Epithelial cell of prostate (primary cell): ENCODE measurements at places on chromosomes 5 and 9.

GRCh38 chr5:53323943-53324642 lies 156.3 kb upstream of the FST start:
- DNase-seq = peak; percentile 100

- DNase-seq = no peak
Measured at GRCh38 chr9:136544548-136544963, 1.3 kb downstream of the NOTCH1 start.

DNA sequence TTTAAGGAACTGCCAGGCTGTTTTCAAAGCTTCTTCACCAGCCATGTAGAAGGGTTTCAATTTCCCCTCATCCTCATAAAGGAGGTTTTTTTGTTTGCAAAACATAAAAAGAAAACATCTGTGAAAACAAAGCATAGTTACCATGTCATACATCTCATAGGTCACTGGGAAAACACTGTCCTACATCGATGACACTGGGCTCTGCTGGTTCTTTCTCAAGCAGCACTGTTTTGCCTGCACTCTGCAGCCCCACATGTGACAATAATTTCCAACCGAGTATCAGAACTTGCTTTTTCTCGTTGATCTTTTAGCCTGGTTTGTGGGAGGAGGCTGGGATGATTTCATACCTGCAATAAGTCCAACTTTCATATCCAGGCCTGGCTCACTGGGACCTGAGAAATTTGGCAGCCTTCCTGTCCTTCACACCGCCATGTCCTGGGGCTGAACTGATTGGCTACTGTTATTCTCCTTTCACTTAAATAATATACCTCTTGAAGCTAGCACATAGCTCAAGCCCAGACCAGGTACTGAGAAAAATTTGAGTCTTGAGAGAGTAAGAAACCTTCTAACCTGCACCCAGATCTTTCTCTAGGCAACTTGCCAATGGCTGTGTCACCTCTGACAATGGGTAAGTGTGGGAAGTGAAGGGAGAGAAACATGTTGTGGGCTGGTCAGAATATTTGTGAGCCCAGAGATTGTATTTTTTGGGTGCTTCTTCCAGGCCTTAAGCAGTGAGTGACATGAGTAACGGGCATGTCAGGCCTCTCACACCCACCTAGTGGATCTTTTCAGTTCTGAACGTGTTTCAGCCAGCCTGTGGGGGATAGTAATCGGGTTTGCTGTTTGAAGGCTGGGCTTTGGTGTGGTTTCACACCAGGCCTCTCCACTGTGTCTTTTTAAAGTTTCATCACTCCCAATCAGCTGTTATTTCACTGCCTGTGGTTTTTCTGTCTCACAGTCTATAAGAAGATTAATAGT lies 502.8 kb downstream of the NTRK2 start:
- peak; percentile 51 for DNase-seq

DNA sequence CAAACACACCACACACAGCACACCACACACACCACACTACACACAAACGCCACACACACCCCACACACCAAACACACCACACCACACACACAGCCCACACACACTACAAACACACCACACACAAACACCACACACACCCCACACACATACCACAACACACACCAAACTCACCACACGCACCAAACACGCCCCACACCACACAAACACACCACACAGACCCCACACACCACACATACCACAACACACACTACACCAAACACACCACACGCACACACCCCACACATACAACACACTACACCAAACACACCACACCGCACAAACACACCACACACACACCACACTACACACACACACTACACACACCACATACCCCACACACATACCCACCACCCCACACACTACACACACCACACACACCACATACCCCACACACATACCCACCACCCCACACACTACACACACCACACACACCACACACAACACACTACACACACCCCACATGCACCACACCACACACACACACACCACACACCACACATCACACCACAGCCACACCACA lies 151.2 kb downstream of the ERCC6L2 start:
- DNase-seq = no peak

- no peak for DNase-seq
Measured at GRCh38 chr9:128818839-128819715, 777 bp downstream of the ENDOG start.

GRCh38 chr9:133679056-133679455 lies 42.9 kb downstream of the DBH start:
- DNase-seq = no peak

- no peak for DNase-seq
Measured at GRCh38 chr9:15294604-15295003, 12.4 kb downstream of the TTC39B start.

DNA sequence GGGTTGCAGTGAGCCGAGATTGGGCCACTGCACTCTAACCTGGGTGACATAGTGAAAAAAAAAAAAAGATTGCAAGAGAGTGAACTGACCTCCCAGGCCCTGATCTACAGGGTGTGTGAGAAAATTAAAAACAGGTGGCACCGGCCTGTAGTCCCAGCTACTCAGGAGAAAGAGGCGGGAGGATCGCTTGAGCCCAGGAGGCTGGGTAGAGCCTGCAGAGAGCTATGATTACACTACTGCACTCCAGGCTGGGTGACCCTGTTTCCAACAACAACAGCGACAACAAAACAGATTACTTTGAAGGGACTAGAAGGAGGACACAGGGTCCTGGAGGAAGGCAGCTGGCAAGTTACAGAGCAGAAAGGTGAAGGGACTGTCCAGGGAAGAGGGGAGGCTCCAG lies 42.2 kb upstream of the FABP6 start:
- DNase-seq = no peak

DNA sequence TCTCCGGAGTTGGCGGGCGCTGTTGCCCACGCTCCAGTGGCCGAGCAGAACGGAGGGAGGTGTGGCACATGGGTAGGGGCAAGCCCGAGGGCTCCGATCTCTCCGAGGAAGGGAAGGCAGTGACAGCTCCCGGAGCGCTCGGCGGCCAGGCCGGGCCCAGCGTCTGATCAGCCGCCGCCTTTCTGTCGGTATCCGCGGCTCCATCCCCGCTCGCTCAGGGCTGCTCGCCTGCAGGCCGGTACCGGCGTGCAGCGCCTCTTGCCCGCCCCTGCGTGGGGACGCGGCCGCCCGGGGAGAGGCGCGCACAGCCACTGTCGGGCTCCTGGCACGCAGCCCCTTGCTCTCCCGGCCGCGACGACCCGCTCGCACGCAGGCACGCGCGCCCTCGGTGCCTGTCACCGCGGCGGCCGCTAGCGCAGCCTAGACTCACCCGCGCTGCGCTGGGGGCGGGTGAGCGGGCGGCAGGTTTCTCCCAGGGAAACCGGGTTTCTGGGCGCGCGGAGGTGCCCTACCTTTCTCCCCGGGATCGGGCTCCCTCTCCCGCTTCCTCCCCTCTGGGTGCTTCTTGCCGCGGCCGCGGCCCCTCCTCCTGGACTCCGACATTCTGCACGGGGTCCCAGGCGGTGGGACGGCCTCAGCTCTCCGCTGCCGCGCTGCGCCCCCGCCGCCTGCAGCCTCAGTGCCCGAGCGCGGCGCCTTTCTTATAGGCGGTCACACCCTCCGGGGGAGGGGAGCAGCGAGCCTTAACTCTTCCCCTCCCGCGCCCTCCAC lies 108.4 kb downstream of the PSD2 start:
- no peak for DNase-seq

DNA sequence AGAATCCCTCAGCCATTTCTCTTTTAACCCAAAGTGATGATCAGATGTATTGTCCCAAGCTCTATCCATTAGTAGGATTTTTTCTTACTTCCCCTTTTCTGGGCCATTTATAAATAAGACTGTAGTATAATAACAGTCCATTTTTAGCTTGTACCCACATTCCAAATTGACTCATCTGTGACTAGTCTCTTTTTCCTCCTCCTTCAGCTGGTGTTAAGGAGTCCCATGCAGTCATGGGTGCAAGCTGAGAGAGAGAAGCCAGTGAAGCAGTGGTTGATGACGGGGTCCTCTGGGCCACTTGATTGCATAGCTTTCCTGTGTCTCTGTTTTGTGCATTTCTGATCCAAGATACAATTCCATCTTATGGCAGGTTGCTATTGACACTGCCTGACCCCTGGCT lies 476.0 kb upstream of the CD180 start:
- no peak for DNase-seq

- DNase-seq = no peak
Measured at GRCh38 chr9:19176856-19177255, 49.6 kb upstream of the PLIN2 start.

DNA sequence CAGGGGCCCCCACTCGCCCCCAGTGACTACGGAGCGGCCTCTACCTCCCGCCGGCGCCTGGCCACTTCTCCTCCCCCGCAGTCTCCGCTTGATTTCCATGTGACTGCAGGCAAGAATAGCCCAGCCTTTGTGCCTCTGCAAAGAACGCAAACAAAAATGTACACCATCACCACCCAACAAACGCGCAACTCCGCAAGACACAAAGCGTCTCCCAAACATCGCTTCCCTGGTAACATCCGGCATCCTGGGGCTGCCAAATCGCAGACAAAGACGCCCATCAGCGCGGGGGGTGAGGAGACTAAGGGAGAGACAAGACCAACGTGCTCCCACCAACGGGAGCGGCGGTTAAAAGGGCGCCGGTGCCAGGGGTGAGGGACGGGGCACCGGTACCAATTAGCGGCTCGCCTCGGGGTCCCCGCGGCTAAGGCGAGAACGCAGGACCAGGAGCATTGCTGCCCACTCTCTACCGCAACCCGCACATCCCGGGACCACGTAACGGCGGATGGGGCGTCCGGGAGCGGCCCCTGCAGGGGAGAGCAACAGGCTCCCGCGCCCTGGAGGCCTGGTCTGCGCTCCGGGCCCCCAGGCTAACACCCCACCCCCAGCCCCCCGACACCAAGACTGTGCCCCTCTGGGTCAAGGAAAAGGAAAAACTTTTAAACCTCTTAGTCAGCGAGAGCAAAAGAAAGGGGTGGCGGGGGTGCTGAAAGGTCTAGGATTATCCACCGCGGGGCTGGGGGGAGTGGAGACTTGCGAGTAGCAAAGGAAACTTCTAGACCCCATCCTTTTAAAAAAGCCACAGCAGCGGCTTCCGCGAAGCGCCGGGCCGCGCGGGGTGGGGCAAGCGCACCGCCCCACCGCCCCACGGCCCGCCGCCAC lies 885 bp downstream of the MPDZ start:
- no peak for DNase-seq

DNA sequence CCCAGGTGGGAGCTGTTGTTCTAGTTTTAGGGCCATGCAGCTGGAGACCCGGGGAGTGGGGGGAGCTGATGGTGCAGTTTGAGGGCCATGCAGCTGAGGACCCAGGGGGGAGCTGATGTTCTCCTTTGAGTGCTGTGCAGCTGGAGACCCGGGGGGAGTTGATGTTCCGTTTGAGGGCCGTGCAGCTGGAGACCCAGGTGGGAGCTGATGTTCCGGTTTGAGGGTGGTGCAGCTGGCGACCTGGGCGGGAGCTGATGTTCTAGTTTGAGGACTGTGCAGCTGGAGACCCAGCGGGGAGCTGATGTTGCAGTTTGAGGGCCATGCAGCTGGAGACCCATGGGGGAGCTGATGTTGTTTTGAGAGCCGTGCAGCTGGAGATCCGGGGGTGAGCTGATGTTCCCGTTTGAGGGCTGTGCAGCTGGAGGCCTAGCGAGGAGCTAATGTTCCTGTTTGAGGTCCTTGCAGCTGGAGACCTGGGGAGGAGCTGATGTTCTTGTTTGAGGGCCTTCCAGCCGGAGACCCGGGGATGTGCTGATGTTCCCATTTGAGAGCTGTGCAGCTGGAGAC lies 14.6 kb downstream of the PDCD6 start:
- no peak for DNase-seq

GRCh38 chr9:121707477-121708424 lies 56.3 kb downstream of the DAB2IP start:
- no peak for DNase-seq

- no peak for DNase-seq
Measured at GRCh38 chr5:178330791-178331404, 98.3 kb upstream of the PHYKPL start.

DNA sequence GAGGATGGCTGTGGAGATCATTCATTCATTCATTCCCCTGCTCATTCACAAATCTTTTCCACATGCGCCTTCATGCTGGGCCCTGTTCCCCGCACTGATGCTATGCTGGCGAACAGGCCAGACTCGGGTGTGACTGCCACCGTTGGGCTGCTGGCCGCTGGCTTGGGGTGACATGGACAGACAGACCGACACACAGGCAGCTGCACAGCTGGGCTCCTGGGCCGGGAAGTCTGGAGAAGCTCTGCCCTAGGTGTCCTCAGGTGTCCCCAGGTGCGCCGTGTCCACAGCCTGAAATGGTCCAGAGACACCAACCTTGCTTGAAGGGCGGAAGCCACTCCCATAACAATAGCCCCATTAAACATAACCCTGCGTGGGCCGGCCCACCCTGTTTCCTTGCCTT lies 35.0 kb upstream of the BARHL1 start:
- DNase-seq = no peak

DNA sequence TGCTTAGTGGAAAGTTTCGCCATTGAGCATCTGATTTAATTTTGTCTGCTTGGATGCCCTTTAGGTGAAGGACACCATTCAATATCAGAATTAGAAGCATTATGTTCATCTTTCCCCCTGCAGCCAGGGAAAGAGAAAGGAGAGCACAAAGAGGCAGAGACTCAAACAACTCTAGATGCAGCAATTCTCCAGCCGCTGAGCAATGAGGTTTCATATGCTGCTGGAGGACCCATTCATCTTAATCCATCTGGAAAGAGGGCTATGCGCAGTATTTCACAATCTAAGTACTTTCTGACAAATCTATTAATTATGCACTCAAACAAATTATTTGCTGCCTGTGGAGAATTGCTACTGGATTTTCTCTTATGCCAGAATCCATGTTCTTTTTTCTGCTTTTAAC lies 527.0 kb upstream of the TUSC1 start:
- no peak for DNase-seq

DNA sequence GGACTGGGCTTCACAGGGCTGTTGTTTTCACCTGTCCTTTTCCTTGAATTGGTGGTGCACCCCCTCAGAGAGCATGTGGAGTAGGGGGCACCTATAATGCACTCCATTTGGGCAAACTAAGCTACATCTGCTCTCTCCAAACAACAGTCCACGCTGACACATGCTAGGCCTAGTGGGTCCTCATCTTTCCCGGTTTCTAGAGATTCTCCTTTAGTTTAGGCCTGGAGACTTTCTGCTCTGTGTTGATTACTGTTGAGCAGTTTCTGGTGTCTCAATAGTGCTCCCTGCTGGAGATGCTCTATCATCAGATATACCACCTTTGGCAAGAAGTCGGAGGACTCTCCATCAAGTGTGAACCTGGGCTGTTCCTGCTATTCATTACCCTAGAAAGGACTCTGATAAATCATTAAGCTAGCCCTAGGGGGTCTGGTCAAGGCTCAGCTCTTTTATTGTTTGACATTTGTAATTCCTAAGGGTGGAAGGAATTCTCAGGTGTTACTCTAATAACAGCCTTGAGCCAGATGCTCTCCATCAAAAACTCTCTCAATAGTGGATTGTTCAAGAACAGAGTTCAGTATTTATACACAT lies 64.0 kb upstream of the FYB1 start:
- peak; percentile 29 for DNase-seq

DNA sequence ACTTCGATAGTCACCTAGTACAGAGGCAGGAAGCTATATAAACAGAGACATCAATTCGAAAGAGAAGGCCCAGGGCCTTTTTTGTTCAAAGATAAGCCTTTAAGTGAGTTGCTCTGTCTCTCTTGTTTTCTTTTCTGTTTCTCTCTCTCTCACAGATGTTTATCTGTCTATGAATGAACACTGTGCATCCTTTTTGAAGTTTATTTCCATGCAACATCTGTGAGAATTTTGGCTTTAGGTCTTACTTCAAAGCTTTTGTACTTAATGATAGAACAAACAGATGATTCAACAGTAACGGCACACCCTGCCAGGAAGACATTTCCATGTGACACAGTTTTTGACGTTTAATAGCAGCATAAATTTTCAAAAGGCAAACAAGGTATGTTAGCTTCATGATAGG lies 1413.1 kb upstream of the CDH6 start:
- no peak for DNase-seq
